ENCODE measurements at places on chromosomes 16 and 17.

- DNase-seq = no peak
These were observed 359.6 kb downstream of the SNX29 start for GRCh38 chr16:12336141-12336540.

DNA sequence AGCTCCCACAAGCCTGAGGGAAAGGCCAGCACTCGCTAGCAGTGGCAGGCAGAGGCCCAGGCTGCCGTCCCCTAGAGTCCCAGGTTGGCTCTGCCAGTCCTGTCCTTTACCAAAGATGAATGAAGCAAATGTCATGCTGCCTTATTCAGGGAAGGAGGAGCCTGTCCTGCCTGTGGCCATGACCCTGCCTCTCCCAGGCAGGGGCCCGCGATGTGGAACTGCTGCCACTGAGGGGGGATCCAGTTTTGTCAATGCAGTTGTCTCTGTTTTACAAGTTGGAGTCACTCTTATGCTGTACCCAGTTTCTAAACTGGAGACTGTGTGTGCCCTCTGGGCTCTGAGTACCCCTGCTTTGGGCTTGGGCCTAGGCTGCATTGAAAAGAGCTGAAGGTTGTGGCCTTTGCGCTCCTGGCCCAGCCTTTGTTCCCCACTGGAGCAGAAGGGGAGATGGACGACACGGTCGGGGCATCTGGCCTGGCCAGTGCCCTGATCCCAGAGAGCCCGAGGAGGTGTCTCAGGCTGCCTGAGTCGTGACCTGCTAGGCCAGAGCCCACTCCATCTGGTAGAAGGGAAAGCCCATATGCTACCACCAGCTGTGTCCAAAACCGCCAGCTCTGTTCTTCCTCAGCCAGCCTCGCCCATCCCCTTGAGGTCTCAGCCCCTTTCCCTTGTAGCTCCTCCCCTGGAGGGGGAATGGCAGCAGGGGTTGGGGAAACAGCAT is 5.5 kb downstream of the LIMD2 start:
- no peak for DNase-seq

DNA sequence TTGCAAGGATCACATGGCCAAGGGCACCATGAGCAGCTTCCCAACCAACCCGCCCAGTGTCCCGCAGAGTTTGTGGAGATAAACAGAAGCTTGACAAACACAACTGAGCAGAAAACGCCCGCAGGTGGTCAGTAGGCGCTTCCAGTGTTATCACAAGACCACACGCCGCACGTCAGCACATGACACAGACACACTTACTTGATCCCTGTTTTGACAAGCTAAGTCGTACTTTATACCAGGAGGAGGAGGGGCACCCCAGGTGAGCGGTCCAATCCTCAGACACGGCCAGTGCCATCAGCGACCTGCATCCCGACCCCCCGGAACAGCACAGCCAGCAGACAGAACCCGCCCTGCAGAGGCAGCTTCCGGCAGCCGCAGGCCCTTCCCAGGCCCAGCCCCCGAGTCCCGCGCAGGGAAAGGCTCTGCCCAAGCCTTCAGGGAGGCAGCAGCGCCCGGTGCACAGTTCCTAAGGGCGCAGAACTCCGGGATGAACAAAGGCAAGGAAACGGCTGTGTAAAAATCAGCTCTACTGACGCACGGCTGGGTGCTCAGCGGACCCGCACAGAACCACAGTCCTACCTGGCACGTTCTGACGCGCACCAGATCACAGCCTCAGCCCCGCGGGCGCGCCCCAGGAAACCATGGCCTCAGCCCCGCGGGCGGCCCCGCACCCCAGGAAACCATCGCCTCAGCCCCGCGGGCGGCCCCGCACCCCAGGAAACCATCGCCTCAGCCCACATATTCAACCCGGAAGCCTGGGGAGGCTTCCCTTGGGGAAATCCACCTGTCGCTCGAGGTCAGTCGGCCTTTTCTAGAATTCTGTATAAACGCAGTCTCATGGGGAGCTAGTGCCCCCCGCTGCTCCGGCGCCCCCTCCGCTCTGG is 27.8 kb downstream of the AXIN1 start:
- DNase-seq = peak; percentile 40

DNA sequence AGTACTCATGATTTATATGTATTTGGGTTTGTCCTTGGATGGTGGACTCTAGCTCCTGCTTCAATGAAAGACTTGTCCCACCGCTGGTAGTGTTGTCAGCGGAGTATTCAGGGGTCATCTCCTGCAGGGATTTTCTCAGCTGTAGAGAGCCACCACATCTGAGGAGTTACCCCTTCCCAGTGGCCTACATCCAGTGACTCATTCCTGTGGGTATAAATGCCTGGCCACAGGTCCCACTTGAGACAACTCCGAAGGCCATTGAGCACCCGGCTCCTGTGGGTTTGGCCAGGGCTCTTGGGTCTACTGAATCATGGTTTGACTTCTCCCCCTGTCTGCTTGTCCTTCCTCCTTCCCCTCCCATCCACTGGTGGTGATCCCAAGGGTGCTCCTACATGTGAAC is 34.6 kb upstream of the WSB1 start:
- no peak for DNase-seq

DNA sequence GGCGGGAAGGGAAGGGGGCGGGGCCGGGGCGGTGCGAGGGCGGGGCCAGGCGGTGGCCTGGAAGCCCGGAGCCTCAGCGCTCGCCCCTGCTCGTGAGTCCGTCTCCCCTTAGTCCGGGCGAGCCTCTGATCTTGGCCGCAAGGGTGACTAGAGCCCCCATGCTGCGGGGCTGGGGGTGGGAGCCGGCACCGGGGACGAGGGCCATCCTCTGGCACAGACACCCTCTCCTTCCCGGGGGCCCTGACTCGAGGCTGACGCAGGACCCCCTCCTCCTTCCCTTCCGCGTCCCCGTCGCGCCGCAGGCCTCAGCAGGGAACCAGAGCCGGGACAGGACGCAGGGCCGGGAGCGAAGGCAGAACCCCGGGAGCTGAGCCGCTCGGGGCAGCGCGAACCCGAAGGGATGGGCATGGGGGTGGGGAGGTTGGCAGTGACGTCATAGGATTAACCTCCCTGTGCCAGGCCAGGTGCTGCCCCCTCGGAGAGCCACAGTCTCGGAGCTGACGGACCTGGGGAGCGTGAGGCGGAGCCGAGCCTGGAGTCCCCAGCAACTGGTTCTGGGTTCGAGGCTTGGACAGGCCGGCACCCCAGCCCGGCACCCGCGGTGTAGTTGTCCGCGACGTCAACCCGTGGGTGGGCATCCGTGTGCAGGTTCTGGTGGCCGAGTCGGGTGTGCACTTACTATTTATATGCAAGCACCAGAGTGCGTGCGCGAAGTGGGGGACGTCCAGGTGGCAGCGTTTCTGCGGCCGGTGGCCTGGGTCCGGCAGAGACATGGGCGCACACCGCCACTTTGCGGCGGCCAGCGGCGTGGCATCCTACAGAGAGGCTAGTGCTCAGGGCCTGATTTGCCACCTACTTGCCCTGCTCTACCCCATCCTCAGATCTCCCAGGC is 503 bp upstream of the PLCD3 start:
- DNase-seq = peak; percentile 59

- DNase-seq = no peak
These were observed 19.7 kb downstream of the NUP88 start for GRCh38 chr17:5399767-5400166.

GRCh38 chr17:82013772-82014321 is 8.8 kb downstream of the CENPX start:
- no peak for DNase-seq

DNA sequence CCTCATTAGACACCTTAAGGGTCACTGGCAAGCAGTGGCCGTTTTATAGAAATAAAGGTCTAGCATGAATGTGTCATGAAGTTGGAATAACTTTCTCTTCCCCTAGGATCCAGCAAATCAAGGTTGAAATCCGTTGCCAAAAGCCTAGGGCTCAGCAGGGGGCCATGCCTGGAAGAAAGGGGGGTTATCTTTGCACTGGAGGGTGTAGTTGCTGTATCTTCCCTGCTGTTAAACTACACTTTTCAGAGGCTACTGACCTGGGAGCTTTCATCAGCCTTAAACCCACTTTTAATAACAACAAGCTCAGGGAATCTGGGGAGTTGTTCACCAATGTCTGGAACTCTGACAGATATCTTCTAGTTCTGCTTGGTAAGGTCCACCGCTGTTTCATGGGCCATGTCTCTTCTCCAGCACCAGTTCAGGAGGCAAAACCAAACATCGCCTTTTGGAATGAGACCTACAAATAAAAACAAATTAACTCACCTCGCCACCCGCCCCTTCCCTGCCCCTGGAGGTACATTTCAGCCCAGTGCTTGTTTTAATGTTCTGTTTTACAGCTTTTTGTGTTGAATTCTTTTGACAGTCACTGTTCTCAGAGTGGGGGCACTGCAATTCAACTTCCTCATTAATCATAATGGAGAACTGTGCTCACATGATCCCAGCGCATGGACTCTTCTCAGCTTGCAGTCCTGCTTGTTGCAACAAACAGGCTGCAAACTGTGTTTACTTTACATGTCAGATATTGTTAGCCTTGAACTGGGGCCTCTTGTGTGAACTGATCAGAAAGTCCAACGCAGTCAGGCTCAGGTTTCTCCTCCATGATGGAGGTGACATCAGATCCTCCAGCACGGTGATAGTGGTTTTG is 508.7 kb downstream of the KCNJ2 start:
- DNase-seq = no peak

GRCh38 chr17:50841949-50842354 is 6.6 kb downstream of the WFIKKN2 start:
- peak; percentile 29 for DNase-seq

GRCh38 chr16:67176662-67177061 is 6.3 kb downstream of the NOL3 start:
- no peak for DNase-seq

DNA sequence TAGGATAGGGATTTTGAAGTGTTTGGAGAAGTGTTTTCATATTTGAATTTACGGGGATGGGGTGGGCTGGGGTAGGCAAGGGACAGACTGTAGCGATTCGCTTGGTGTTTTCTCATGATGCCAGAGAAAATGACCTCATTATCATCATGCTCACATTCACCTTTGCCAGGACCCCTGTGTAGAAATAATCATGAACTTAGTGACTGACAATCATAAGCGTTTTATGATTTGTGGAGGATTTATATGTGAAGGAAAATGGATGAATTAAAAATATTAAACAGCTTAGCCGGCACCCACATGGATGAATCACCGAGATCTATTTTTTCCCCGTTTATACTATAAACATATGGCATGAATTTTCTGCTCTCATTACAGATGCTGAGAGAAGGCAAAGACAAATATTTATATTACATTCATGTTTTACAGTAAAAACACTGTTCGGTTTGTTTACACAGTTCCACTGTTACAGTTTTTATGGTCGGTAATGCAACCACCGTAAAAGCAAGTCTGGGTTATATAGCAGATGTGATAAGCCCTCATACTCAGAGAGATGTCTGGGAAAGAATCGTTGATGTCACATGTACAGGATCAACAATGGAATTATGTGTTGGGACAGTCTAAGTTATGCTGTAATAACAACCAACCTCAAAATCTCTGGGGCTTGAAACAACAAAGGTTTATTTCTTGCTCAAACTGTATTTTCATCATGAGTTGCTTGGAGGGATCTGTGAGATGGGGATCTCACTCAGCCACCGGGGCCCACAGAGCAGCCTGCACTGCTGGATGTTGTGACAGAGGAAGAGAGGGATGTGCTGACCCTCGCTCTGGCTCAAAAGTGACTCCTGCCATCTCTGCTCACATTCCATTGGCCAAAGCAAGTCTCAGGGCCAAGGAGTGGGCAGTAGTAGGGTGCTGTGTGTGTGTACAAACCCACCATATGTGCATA is 85.1 kb downstream of the WWOX start:
- no peak for DNase-seq

- DNase-seq = no peak
These were observed 3.4 kb downstream of the DNAJA2 start for GRCh38 chr16:46970089-46970488.

DNA sequence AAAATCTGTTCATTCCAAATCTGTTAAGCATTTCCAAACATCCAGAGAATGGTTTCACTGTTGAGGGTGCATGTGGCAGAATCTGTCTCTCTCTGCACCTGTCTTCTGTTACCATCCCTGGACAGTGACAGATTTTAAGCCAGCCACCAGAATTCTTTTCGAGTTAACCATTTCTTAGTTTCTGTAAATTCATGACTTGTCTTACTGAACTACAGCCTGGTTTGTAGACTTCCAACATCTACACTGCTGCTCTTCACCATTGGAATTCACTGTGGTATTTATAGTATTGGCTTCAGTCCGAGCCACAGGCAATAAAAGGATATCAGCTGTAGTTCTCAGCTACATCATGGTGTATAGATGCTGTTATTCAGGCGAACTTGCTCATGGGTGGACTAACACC is 47.6 kb downstream of the GOSR1 start:
- no peak for DNase-seq

GRCh38 chr17:53707566-53707965 is 115.2 kb upstream of the KIF2B start:
- no peak for DNase-seq

GRCh38 chr17:8781776-8782175 is 17.4 kb downstream of the MFSD6L start:
- DNase-seq = no peak

DNA sequence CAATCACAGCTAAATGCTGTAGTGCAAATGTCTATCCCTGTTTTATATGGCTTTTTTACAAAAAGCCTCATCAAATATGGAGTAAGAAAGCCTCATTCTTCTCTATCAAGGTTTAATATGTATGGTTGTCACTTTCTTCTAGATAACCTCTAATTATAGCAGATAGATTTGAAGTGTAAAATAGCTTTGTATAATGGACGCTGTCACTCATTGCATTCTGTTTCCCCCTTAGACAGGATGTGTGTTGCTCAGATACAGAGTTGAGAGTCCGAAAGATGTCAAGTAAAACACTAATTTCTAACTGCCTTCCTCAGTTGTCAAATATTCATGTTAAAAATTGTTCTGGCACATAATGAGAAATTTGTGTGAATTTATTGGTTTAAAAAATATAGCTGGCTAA is 88.0 kb downstream of the NLK start:
- no peak for DNase-seq

- no peak for DNase-seq
These were observed 12.2 kb upstream of the CBX4 start for GRCh38 chr17:79851461-79851817.

DNA sequence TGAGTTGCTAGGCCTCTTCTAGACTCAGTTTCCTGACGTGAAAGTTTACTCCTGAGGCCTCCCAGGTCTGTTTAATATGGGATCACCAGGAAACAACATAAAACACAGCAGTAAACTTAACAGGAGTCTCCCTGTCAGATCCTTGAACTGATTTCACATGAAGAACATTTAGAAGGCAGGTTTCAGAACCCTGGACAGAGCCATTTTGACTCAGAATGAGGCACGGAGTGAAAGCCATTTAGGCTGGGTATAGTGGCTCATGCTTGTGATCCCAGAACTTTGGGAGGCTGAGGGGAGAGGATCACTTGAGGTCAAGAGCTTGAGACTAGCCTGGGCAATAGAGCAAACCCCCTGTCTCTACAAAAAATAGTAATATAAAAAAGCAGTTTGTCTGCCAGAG is 289.1 kb downstream of the CA10 start:
- DNase-seq = no peak

DNA sequence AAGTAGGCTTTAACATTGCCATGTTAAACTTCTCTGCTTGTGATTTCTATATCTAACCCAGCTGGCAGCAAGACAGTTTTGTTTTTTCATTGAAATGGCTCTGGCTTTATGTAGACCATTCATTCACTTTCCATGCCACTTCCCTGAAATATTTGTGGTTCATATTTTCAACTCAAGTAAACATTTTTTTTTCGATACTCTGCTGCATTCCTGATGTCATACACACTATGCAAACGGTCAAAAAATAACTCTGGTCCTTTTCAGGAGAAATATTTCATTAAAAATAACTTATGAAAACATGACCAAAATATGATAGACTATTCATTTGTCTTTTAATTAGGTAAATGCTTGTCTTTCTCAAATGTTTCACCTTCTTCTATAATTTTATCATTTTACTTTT is 116.3 kb downstream of the USP22 start:
- no peak for DNase-seq

GRCh38 chr16:88606148-88606757 is 32.1 kb upstream of the IL17C start:
- DNase-seq = no peak
